CD4-positive, alpha-beta T cell treated with Interleukin-2 at 100 ng/mL for 4 hours (primary cell): ENCODE measurements at places on chromosomes 1 and 21.
A peak's percentile ranks its signal among the peaks of the same experiment; 100 is the strongest.

- DNase-seq, result no peak
Observed at GRCh38 chr1:228154021-228154669, 4.4 kb downstream of the GJC2 start.

DNA sequence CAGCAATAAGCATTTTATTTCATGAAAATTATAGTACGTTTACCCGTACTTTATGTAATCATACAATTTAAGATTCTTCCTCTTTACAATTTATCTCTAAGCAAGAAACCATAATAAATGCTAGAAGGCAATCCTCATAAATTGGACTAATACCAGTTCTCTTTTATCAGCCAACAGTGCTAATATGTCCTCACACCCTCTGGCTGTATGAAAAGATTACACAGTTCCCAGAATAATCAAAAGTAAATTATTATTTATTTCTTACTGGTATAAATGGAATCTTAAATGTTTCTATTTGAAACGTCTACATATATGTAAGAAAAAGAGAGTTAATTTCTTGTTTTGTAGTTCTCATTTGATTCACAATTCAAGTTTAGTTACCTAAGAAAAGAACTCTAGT is 3.1 kb upstream of the CDKN2C start:
- DNase-seq, result no peak

DNA sequence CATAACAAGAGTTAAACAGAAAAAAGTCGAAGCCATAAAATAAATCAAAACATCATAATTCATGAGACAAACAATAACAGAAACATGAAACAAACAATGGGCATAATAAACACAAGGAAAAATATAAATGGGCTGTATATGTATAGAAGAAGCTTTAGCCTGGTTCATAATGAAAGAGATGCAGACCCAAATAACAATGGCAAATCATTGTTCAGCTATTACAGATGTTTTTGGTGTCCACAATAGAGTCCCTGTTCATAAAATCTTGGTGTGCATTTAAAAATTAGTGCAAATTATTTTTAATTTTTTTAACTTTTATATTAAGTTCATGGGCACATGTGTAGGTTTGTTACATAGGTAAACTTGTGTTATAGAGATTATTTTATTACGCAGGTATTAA is 1185.9 kb upstream of the B3GALT2 start:
- no peak for DNase-seq

- DNase-seq, result no peak
Observed at GRCh38 chr1:231923491-231924041, 297.0 kb downstream of the DISC1 start.

DNA sequence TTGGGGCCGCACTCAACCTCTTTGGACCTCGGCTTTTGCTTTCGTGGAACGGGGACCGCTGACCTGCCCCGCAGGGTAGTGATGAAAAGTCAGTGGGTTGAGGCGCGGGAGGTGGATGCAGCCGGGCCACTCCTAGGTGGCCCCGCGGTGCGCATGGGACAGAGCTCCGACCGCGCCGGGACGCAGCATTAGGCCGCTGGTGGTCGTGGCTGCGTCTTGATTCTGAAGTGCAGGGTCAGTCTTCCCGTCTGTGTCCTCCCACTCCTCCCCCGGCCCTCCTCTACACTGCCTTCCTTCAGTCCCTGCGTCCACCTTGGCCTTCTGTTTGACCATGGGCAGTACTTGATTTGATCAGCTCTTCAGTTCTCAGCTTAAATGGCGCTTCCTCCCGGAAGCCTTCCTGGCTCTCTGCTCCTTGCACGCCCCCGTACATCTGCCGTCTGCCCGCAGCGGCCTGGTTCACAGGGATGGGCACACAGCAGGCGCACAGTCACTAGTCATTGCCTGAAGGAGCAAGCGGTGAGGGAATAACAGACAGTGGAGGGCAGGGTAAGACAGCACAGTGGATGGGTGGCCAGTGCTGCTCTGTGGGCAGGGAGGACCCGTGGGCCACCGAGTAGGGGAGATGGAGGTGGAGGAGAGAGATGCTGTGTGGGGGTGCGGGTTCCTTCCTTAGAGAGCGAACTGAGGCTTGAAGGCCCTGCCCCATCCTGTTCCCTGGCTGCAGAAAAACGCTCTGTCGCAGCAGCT is 633 bp downstream of the THEMIS2 start:
- no peak for DNase-seq

GRCh38 chr1:12148160-12148957 is 18.4 kb upstream of the TNFRSF1B start:
- no peak for DNase-seq

GRCh38 chr1:163970699-163971098 is 588.3 kb upstream of the PBX1 start:
- no peak for DNase-seq

- no peak for DNase-seq
Observed at GRCh38 chr21:40610345-40610744, 236.6 kb downstream of the DSCAM start.

GRCh38 chr1:207486198-207486597 is 9.8 kb upstream of the CR1 start:
- no peak for DNase-seq

DNA sequence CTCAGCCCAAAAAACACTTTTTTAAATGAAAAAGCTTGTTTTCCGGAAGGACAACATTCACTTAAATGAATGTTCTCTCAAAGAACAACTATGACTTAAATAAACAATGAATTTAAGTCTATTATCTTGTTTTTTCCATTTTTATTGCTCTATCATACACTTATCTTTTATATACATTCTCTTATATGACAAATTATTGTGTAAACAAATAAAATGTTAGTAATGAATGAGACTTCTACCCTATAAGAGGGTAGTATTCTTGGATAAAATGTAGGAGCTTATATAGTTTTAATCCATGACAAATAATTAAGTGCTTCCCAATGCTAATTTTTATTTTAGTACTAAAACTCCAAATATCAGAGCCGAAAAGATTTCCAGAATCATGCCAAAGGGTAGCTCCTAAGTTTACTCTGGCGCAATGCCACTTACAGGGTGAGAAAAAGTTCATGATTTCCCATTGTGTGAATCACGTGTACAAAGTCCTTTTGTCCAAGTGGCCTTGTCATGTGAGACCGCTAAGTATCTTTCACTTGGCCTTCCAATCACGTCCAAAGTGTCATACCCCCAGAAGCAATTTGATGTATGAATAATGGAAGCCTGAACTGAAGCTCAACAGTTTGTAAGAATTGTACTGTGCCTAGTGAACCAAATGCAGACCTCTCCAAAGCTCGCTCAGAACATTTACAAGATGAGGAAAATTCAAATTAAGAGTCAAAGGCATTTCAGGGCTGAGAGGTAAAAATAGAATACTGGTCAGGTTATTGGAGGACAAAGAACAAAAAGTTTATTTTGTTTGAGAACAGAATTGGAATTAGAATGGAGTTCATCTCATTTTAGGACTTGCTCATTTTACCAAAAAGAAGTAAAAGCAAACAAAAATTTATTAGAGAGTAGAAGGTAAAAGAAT is 56.6 kb upstream of the C1orf21 start:
- DNase-seq, result no peak

DNA sequence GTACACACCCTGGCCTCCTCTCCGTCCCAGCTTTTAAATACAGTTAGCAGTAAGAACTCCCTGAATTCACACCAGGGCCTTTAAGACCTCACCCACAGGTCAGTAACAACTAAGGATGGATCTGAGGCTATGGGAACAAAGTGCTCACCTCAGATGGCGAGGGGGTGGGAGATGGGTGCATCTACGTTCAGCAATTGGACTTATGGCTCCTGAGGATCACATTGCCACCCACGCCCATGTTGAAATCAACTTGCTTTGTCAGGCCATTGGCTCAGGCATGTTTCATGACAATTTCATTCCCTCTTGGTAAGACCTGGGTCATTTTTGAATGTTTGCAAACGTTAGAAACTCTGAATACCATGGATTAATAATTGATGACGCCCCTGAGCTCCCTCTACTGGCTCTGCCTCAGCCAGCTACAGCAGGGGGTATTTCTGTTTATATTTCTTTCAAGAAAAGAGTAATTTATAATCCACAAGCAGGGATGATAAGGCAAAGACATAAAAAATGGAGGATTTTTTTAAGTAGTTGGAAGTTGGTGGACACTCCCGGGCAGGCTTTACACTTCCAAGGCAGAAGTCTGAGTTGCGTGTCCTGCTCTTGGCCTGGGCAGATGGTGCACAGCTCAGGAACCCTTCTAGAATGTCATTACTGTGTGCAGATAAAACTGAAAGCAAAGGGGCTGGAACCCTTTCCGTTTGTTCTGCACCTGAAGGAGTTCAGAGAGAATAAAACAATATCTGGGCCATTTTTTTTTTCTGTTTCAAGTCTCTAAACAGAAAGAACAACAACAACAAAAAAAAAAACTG is 13.7 kb upstream of the LBR start:
- DNase-seq, result no peak

GRCh38 chr1:181037386-181037785 is 3.6 kb downstream of the MR1 start:
- no peak for DNase-seq

- DNase-seq, result no peak
Observed at GRCh38 chr1:117925981-117926380, 3.4 kb downstream of the GDAP2 start.

- DNase-seq, result peak; percentile 49
Observed at GRCh38 chr1:161792740-161793139, 26.6 kb downstream of the ATF6 start.

GRCh38 chr1:171501305-171502024 is 16.1 kb downstream of the PRRC2C start:
- no peak for DNase-seq

GRCh38 chr1:161359291-161359690 is 8.4 kb downstream of the CFAP126 start:
- DNase-seq, result no peak

- DNase-seq, result no peak
Observed at GRCh38 chr1:219434285-219434922, 178.5 kb downstream of the ZC3H11B start.

DNA sequence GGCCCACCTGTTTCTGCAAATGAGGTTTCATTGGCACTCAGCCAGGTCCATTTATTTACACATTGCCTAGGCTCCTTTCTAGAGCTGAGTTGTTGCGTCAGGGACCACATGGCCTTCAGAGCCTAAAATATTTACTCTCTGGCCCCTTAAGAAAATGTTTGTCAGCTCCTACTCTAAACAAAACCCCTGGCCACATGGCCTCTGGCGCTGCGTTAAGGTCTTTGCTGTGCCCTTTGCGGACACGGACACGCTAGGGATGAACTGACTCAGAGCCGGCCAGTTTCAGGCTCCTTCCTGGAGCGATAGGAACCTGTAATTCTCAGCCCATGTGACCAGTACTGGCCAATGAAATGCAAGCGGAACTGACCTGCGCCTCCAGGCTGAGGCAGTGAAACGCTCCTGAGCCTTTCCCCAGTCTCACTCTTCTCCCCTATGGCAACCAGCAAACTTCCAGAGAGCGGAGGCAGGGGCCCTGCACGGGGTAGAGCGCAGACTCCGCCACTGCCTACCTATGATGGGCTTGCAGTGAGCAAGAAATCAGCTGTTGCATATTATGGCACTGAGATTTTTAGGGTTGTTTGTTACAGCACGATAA is 160.3 kb downstream of the ETS2 start:
- no peak for DNase-seq

GRCh38 chr1:153587314-153587713 is 21.7 kb upstream of the S100A2 start:
- DNase-seq, result no peak

DNA sequence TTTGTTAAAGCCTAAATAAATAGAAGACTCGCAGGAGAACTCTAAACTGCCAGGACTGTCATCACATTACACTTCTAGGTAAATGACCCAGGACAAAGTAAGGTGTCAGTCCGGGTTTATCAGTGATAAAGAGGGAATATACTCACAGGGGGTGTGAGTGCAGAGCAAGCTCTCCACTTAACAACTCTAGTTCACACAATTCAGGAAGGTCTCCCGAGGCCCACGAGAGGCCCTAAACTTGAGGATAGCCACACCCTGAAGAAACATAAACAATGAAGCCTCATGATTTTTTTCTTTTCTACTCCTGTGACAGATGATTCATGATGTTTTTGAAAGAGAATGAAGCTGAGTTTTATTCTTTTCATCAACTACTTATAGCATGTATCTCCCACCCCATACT is 65.6 kb upstream of the EXO1 start:
- DNase-seq, result no peak

- no peak for DNase-seq
Observed at GRCh38 chr1:193042766-193043691, 16.1 kb downstream of the UCHL5 start.

GRCh38 chr1:221695301-221695700 is 46.6 kb downstream of the DUSP10 start:
- no peak for DNase-seq

DNA sequence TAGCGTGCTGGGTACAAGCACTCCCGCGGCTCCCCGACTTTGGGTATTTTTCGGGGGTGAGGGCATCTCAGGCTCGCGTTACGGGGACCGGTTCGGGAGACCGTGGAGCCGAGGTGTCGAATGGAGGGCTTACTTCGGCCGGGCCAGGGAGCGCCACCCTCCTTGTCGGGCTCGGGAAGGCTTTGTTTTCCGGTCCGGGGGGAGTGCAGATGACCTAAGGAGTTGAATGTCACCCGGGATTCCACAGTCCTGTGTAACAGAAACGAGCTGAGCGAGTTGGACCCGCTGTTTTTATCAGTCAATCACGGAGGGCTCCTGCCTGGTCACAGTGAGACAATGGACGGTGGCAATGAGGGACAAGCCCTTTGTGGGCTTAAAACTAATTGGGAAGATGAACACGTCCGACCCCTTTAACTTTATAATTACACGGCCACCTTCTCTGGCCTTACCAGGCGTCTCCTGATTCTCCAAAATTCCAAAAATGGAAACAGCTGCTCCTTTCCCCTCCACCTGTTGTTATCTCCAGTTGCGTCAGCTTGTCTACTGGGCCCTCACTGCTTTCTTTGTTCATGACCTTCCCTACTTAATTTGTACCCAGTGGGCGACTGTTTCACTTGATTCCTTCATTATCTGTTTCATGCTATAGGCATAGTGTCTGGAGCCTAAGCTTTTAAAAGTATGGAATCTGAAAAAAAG is 929 bp upstream of the TRIM45 start:
- no peak for DNase-seq

GRCh38 chr1:33727310-33727709 is 136.6 kb upstream of the HMGB4 start:
- DNase-seq, result no peak

DNA sequence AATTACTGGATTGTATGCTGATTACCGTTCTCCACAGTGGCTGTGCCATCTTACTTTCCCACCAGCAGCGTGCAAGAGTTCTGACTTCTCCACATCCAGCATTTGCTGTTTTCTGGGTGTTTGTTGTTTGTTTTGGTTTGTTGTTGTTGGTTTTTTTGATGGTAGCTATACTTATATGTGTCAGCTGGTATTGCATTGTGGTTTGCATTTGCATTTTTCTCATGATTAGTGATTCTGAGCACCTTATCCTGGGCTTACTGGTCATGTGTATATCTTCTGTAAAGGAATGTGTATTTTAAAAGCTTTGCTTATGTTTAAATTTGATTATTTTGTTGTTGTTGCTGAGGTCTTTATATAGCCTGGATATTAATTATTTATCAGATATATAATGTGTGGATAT is 66.9 kb upstream of the MAP1LC3C start:
- DNase-seq, result no peak
